ENCODE measurements at places on chromosomes 4 and X.
A peak's percentile ranks its signal among the peaks of the same experiment; 100 is the strongest.

GRCh38 chrX:65686236-65686635, 18.8 kb downstream of the MSN start:
- no peak for DNase-seq

- DNase-seq = no peak
These were observed 57.4 kb downstream of the TAPT1 start for GRCh38 chr4:16168710-16169388.

DNA sequence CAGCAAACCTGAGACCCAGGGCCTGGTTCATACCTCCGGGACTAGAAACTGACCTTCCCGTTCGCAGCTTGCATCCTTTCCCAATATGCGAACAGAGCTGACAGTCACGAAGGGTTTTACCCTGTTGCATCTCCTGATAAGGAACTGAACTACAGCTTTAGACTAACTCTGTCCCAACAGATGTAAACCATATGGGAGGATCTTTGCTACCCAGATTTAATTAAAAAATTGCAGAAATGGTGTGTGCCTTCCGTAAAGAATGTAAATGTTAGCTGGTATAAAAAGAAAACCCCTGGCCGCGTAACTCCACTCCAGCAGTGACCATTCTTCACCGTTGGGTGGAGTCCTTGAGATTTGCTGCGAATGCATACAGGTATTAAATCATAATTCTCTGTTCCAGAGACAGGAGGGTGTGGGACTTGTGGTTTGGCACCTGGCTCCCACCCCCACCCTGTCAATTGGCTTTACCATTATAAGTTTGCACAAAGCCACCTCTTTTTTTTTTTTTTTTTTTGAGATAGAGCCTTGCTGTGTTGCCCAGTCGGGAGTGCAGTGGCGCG, 40.6 kb upstream of the SORCS2 start:
- DNase-seq = no peak

DNA sequence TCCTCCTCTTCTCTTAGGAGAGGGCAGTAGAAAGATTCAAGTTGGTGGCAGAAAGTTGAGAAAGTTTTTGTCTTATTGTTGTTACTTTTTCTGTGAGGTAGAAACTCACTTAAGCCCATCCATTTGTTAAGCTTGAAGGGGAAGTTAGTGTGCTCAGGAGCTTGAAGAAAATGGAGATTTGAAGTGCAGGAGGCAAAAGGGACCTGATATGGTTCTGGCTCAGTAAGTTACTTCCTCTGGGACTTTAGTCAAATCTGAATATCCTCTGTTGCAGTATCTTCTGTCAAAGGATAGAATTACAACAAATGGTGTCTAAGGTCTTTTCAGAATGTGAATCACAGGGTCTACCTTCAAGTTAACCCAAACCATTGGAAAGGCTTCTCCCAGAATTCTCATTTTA, 46.2 kb downstream of the CXCL13 start:
- no peak for DNase-seq

- DNase-seq = no peak
These were observed 34.5 kb upstream of the FAAH2 start for GRCh38 chrX:57251965-57252364.

DNA sequence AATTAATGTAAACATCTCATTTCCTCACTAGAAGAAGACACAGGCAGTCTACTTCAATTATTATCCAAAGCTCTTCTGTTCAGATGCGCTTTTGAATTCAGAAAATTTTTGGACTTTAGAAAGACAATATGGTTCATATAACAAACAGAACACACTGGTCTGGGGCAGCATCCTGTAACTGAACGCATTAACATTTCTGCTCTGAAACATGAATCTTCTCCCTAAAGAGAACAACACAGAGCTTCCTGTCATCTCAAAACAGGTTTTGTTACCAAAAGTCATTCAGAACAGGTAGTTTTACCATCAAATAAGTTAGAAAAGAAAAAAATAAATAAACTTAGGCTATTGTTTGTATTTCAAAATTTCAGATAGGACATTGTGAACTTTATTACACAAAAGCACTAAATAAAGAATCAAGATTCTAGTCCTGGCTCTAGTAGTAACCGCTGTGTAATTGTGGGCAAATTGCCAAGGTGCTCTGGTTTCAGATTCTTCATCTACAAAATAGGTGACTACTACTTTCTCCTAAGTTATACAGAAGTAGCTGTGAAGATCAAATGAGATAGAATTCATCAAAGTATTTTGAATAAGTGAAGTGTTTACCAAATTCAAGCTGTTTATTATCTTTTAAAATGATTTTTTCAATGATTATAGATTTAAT, 252.3 kb upstream of the RASGEF1B start:
- peak; percentile 25 for DNase-seq

Measured in NCI-H1417 (cell line).